Body of pancreas (tissue), 4 donors: ENCODE measurements at places on chromosomes 16 and 17. TPM values are rescaled to one million over a fixed set of nuclear protein-coding genes. Genes with fewer than 3 reads are reported as not detected.

MYL4 gene
- not detected for total RNA-seq

DNA sequence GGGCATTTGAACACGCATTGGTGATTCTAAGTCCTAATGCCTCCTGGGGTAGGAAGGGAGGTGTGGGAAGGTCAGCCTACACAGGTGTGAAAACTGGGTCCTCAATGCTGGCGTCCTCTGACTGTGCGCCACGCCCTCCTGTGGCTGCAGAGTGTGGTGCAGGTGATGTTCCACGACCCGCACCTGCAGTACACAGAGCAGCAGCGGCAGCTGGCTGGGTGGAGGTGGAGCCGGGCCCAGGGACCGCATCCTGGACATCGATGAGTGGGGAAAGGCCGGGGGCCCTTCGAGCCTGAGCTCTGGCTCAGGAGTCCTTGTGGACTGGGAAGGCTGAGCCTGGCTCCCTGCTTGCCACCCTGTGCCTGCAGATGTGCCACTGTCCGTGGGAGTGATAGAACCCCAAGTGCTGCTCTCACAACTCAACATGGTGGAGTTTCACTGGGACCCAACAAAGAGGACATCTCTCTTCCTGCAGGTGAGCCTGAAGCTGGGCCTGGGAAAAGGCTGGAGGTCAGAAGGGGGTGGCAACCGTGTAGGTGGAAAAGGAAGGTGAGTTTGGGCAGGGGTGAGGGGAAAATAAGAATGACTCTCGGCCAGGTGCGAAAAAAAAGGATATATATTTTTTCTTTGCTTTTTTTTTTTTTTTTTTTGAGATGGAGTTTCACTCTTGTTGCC is 14.0 kb upstream of the STAC2 start:
- peaks cover 4% of the 10 kb centered on the region for H3K27me3 ChIP-seq
- H3K4me1 ChIP-seq: no peaks in the 10 kb centered on the region
- H3K36me3 ChIP-seq: no peaks in the 10 kb centered on the region
- H3K27ac ChIP-seq: no peak overlapping the region
- no peak overlapping the region for H3K4me3 ChIP-seq

DNA sequence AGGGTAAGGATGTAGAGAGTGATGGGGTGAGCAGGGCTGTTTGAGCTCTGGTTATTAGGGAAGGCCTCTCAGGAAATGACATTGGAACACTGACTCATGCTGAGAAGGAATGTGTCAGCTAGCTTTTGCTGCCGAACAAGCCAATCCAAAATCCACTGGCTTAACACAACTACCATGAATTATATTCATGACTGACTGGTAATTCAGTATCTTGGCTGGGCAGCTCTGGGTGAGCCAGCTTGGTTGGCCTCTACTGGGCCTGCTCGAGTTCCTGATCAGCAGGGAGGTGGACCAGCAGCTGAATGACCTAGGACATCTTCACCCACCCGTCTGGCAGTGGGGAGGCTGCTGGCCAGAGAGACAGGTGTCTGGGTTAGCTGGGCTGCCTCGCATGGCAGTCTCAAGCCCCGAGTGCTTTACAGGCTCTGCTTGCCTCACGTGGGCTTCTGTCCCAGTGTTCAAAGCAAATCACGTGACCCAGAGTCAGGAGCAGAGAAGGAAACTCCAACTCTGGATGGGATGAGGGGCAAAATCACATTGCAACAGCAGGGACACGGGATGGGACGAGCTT is 209.4 kb downstream of the KATNIP start:
- H3K27ac ChIP-seq: no peak overlapping the region
- H3K36me3 ChIP-seq: no peaks in the 10 kb centered on the region
- no peaks in the 10 kb centered on the region for H3K27me3 ChIP-seq
- H3K4me1 ChIP-seq: no peaks in the 10 kb centered on the region
- DNase-seq: no peak

DNA sequence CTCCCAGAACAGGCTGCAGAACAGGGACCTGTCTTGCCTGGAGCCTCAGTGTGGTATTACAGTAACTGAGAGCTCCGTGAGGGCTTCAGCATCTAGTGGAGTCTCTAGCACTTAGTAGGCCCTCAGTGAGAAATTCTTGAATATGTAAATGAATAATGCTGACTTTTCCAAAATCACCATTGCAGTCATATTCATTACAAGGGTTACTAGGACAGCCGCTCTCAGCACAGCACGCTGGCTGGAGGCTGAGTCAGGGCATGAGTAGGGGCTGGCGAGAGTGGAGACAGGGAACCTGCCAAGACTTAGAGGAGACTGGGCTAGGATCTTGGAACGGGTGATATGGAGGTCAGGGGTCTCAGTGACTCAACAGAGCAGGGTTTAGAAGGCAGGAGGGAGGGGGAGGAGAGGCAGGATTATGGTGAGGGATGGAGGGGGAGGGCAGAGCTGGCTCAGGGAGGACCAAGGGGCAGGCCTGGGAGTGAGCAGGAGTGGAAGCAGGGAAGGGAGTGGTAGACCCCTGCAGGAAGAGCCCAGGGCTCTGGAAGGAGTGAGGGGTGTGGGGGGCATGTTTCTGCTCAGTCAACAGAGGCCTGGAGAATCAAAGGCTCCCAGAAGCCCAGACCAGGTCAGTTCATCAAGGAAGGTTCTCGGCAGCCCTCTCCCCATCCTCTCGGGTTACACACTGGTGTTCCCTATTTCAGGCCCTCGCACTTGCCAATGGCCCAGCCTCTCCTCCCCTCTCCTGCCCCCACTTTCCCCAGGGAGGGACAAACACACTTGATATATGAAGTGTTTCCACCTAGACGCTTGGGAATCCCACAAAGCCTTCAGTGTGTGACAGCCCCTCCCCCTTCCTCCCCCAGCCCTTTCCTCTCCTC is 42.3 kb downstream of the FZD2 start:
- H3K4me3 ChIP-seq: no peak overlapping the region
- peaks cover 11% of the 10 kb centered on the region for H3K4me1 ChIP-seq
- no peak overlapping the region for H3K27ac ChIP-seq
- DNase-seq: peak; percentile 38

GRCh38 chr16:657487-657886 is 8.3 kb downstream of the WDR90 start:
- peaks cover 19% of the 10 kb centered on the region for H3K4me1 ChIP-seq
- no peak overlapping the region for H3K27ac ChIP-seq
- no peak overlapping the region for H3K4me3 ChIP-seq
- no peaks in the 10 kb centered on the region for H3K27me3 ChIP-seq
- no peak for DNase-seq
